ENCODE measurements at places on chromosomes 4 and X. TPM values are rescaled to one million over a fixed set of nuclear protein-coding genes. Genes with fewer than 3 reads are reported as not detected.

Gene SERPINA7
- total RNA-seq = not detected

Gene BMP15
- total RNA-seq = not detected

Gene ATP6AP1
- total RNA-seq = 136 TPM

Gene ARAF
- total RNA-seq = 67.8 TPM

Gene RHOXF2B
- total RNA-seq = not detected

Gene PRR32
- not detected for total RNA-seq

Gene PCYT1B
- total RNA-seq = 3.1 TPM

DNA sequence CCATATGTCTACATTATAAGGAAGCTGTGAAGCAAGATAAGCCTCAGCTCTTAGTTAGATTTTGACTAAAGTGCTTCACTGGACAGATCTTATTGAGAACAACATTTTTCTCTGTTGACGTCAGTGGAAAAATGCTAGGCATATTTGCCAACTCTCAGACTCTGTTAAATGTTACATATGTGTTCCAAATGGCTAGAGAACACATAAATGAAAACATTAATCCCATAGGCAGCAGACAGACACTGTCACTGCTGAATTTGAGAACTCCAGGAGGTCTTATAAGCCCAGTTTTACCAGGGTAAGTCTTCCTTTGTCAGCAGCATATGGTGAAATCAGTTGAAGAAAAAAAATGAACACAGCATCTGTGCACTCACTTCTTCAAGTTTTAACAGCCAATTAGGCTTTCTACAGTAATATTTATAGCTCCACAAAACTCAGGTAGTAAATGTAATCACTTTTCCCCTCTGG lies 186.9 kb downstream of the CAMK2D start:
- peaks cover 60% of the 10 kb centered on the region for H3K4me1 ChIP-seq
- H3K36me3 ChIP-seq = peaks cover 6% of the 10 kb centered on the region
- H3K27ac ChIP-seq = peak overlapping the region; percentile 84
- no peaks in the 10 kb centered on the region for H3K27me3 ChIP-seq
- H3K4me3 ChIP-seq = no peak overlapping the region

DNA sequence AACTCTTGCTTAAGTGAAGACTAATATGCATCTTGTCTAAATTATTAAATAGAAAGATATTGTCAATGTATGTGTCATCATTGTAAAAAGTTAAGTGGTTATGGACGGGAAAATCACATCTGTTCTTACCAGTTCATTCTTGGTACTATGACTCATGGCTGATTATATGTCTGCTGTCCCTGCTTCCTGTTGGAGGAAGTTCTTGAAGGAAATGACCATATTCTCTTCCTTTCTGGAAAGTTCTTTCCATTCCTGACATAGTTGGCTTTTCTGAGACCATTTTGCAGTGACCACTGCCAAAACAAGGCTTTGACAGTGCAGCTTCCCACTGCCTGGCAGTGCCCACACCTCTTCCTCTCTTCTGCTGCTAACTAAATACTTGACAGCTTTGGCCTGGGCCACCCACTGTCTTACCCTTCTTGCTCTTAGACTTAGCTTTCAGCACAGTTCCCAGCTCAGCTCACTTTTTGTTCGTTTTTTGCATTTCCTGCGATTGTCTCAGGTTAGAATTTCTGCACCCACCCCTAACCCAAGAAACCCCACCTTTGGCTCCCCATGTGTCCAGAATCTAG lies 13.2 kb upstream of the CLDN24 start:
- H3K4me1 ChIP-seq = peaks cover 27% of the 10 kb centered on the region
- peak overlapping the region; percentile 80 for H3K27ac ChIP-seq
- DNase-seq = no peak
- no peak overlapping the region for H3K4me3 ChIP-seq
- H3K36me3 ChIP-seq = peaks cover 3% of the 10 kb centered on the region
- no peaks in the 10 kb centered on the region for H3K27me3 ChIP-seq

DNA sequence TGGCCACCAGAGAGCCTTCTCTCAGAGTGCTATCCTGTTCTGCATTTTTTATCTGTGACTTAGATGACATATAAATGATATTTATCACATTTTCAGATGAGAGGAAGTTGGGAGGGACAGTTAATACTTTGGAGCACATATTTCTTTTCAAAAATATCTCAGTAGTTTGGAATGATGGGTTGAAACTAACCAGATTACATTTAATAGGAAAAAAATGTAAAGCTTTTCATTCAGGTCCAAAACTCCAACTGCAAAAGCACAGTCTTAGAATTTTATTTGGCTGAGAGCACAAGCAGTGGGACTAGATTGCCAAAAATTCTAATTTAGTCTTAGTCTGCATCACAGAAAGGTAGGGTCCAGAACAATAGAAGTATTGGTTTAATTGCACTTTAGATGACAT lies 248.2 kb upstream of the TEX13A start:
- DNase-seq = no peak
- H3K27ac ChIP-seq = no peak overlapping the region
- H3K27me3 ChIP-seq = no peaks in the 10 kb centered on the region
- H3K36me3 ChIP-seq = no peaks in the 10 kb centered on the region
- H3K4me3 ChIP-seq = no peak overlapping the region
- peaks cover 8% of the 10 kb centered on the region for H3K4me1 ChIP-seq

DNA sequence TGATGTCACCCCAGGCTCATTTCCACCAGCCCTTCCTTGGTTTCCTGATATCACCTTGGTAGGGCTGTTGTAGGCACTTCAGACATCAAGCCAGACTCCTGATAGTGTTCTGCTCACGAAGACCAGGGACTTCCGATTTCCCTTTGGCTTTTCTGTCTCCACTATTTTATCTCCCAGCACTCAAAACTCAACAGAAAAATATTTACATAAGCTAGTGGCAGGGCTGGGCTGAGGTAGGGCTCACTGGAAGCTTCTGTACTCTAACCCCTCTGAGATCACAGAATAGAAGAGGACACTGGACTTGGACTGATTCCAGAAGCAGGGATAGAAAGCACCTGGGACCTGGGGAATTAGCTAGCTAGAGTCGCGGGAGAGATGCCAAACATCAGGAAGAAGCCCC lies 34.4 kb upstream of the EFNB1 start:
- no peak for DNase-seq
- H3K27ac ChIP-seq = no peak overlapping the region
- peaks cover 4% of the 10 kb centered on the region for H3K27me3 ChIP-seq
- H3K4me3 ChIP-seq = no peak overlapping the region
- H3K4me1 ChIP-seq = no peaks in the 10 kb centered on the region

DNA sequence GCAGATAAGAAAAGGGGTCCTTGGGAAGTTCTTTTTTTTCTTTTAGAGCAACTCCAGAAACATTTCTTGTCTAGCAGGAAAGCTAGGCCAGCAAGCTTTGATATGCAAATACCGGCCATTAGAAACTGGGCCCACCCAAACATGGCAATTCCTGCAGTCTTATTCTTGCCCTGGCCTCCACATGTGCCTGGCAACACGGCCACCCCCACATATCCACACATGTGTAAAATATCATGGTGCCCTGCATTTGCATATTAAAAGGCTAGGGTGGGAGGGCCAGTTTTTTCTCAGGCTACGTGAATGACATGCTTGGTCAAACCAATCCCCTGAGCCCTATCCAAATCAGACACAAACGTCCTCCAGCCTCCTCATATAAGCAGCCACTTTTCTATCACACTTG lies 171.7 kb upstream of the ZCCHC13 start:
- H3K27ac ChIP-seq = no peak overlapping the region
- H3K4me1 ChIP-seq = no peaks in the 10 kb centered on the region
- DNase-seq = no peak
- no peaks in the 10 kb centered on the region for H3K27me3 ChIP-seq
- H3K36me3 ChIP-seq = no peaks in the 10 kb centered on the region

DNA sequence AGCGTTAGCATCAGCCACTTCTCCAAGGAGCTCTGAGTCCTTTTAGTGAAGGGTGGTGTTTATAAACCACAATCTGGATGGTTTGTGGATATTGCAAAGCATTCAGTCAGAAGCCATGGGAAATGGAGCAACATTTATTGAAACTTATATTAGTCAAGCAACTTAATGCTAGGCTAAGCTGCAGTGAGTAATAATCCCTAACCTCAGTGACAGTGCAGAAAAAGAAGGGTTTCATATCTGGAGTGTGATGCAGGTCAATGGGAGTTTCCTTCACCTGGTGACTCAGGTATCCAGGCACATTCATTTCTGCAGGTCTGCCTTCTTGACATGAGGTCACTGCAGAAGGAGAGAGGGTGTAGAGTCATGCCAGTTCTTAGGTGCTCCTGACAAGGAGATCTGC lies 10.4 kb upstream of the DRD5 start:
- H3K36me3 ChIP-seq = no peaks in the 10 kb centered on the region
- no peak overlapping the region for H3K4me3 ChIP-seq
- no peaks in the 10 kb centered on the region for H3K4me1 ChIP-seq
- peaks cover 35% of the 10 kb centered on the region for H3K27me3 ChIP-seq
- no peak overlapping the region for H3K27ac ChIP-seq
- DNase-seq = no peak

GRCh38 chr4:151781026-151781425 lies 20.2 kb upstream of the GATB start:
- no peaks in the 10 kb centered on the region for H3K4me1 ChIP-seq
- H3K27me3 ChIP-seq = peaks cover 17% of the 10 kb centered on the region
- H3K27ac ChIP-seq = no peak overlapping the region

- peak overlapping the region; percentile 61 for H3K27ac ChIP-seq
- peaks cover 81% of the 10 kb centered on the region for H3K4me1 ChIP-seq
- no peaks in the 10 kb centered on the region for H3K27me3 ChIP-seq
- peaks cover 47% of the 10 kb centered on the region for H3K36me3 ChIP-seq
- no peak for DNase-seq
- H3K4me3 ChIP-seq = no peak overlapping the region
Measured at GRCh38 chr4:76993787-76994641, 44.5 kb downstream of the SEPTIN11 start.

DNA sequence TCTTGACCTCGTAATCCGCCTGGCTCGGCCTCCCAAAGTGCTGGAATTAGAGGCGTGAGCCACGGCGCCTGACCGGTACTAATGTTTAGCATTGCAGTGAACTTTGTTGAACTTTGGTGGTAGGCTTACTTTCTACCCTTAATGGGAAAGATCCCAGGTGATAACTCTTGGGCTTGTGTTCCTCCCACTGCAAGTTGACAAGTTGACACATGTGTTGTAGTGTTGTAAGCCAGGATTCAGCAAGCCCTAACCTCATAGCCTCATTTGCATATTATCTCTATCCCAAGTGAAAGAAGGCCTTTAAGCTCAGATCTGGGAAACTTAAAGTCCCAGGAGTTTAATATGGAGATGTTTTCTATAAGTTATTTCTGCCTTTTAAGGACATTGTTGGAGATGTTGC lies 80.0 kb upstream of the CLCN4 start:
- no peaks in the 10 kb centered on the region for H3K4me1 ChIP-seq
- H3K36me3 ChIP-seq = peaks cover 3% of the 10 kb centered on the region
- no peak for DNase-seq
- H3K27me3 ChIP-seq = no peaks in the 10 kb centered on the region
- H3K27ac ChIP-seq = no peak overlapping the region

- no peaks in the 10 kb centered on the region for H3K27me3 ChIP-seq
- H3K4me3 ChIP-seq = no peak overlapping the region
- no peak overlapping the region for H3K27ac ChIP-seq
- DNase-seq = no peak
- no peaks in the 10 kb centered on the region for H3K4me1 ChIP-seq
- no peaks in the 10 kb centered on the region for H3K36me3 ChIP-seq
Measured at GRCh38 chr4:36771411-36772153, 473.0 kb upstream of the NWD2 start.

- H3K27me3 ChIP-seq = no peaks in the 10 kb centered on the region
- H3K27ac ChIP-seq = no peak overlapping the region
- peaks cover 23% of the 10 kb centered on the region for H3K4me1 ChIP-seq
Measured at GRCh38 chr4:157992948-157993839, 179.6 kb downstream of the GASK1B start.

- no peak overlapping the region for H3K4me3 ChIP-seq
- no peaks in the 10 kb centered on the region for H3K36me3 ChIP-seq
- DNase-seq = no peak
- peaks cover 4% of the 10 kb centered on the region for H3K4me1 ChIP-seq
Measured at GRCh38 chrX:646228-646495, 15.6 kb downstream of the SHOX start.

GRCh38 chr4:187744911-187745310 lies 250.7 kb upstream of the ZFP42 start:
- H3K36me3 ChIP-seq = peaks cover 5% of the 10 kb centered on the region
- no peaks in the 10 kb centered on the region for H3K4me1 ChIP-seq
- no peak overlapping the region for H3K27ac ChIP-seq
- no peak for DNase-seq
- no peaks in the 10 kb centered on the region for H3K27me3 ChIP-seq
